ENCODE measurements at places on chromosomes 3 and 15.

GRCh38 chr3:72082186-72082715, 297.3 kb upstream of the PROK2 start:
- no peak for DNase-seq

DNA sequence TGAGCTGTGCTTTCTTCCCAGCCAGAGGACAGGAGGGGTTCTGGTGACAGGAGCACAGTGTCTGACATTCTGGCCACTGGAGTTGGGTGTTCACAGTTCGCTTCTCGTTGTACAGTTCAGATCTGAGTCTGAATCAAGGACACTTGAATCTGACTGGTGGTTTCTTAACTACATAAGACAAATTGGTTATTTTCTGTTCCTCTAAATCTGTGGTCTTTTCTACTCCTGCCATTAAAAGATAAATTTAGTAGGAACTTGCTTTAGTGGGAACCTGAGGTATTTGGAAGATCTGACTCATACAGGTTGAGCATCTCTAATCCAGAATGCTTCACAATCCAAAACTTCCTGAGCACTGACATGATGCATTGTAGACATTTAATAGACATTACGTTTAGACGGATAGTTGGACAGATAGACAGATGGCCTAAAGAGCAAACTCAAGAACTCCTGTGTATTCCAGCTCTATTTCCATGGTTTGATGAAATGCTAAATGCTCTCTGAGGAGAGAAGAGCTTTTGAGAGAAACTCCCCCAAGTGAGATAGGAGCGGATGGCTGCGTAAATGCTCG, 71.0 kb downstream of the CCK start:
- no peak for DNase-seq

DNA sequence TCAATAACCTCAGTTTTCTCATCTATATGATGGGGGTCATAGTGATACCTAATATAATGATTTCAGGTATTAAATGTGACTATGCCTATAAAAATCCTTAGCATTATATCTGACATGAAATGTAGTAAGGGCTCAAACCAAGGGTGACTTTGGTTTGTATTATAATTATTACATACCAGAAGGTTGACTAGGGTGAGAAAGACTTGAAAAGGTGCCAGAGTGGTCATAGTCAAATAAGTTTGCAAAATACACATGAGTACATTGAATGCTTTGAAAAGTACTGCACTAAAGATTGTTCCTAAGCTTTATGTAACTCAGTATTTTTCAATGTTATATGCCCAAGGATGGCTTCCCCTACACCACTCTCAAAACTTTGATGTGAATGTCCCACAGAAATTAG, 297.2 kb downstream of the ARPP21 start:
- DNase-seq, result no peak

- no peak for DNase-seq
Measured at GRCh38 chr15:60563539-60564404, 84.8 kb upstream of the ICE2 start.

DNA sequence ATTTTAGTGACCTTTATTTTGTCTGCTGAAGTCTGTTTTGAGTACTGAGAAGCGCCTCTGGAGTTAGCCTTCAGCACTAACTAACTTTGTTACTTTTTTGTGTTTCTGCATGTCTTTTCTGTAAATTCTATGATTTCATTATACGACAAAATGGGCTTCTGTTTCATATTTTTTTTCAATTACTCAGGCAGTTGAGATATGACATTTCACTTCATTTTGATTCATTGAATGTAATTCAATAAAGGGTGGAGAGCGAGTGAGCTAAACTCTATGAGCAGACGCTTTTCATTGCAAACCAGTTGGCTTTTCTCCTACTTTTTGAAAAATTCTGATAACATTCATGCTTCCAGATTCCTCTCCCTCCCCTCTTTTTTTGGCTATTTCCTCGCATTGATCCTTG, 84.4 kb upstream of the KCNH8 start:
- no peak for DNase-seq

DNA sequence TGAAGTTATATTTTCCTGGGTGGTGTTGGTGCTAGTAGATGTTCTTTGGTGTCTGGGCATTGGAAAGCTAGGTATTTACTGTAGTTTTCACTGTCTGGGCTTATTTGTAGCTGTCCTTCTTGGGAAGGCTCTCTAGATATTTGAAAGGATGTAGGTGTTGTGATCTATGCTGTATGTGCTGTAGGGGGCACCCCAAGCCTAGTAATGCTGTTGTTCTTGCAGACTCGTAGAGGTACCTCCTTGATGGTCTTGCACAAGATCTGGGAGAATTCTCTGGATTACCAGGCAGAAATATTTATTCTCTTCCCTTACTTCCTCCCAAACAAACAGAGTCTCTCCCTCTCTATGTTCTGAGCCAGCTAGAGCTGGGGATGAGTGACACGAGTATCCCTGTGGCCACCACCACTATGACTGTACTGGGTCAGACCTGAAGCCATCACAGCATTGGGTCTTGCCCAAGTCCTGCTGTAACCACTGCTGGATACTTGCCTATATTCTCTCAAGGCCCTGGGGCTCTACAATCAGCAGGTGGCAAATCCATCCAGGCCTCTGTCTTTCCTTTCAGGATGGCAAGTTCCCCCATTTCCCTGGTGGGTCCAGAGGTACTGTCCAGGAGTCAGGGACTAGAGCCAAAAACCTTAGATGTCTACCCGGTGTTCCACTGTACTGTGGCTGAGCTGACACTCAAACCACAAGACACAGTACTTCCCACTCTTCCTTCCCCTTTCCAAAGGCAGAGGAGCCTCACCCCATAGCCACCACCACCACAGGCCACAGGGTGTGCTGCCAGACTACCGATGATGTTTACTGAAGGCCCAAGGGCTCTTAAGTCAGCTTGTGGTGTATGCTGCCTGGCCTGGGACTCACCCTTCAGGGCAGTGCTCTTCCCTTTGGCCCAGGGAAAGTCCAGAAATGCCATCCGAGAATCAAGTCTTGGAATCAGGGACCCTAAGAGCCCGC, 195.2 kb upstream of the DPPA4 start:
- DNase-seq, result peak; percentile 31

- no peak for DNase-seq
Measured at GRCh38 chr3:64353226-64353625, 128.0 kb upstream of the PRICKLE2 start.

DNA sequence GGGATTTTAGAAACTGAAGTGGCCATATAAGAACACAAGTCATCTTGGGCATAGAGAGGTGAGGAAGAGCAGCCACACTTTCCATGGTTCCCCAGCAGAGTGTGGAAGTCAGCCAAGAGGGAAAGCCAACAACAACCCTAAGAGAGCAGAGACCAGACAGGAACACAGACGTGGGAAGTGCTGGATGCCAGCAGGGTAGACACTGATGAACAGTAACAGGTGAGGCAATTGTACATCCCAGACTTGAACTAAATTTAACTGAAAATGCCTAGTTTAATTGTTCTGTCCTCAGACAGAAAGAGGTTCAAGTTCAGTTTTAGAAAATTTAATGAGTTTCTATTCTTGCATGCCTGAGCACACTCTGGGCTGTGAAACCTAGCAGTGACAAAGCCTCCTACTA, 212.1 kb downstream of the ATP8B4 start:
- DNase-seq, result no peak

- DNase-seq, result no peak
Measured at GRCh38 chr15:84883916-84884781, at the start of gene SLC28A1. Gene SLC28A1 (plus strand): TSS chr15:84884662. CDS start chr15:84887761, 3,099 bp downstream.

DNA sequence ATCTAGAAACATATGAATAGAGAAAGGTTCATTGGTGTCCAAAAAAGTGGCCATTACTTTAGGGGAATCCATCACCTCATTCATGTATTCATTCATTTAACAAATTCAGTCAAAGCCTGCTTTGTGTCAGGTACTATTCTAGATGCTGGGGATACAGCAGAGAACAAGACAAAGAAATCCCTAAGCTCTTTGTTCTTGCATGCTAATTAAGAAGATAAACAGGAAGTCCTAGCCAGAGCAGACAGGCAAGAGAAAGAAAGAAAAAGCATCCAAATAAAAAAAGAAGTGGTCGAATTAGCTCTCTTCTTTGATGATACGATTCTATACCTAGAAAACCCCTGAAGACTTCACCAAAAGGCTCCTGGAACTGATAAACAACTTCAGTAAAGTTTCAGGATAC, 12.4 kb upstream of the ZMAT3 start:
- DNase-seq, result no peak

- no peak for DNase-seq
Measured at GRCh38 chr15:75695634-75696310, 16.9 kb downstream of the CSPG4 start.

DNA sequence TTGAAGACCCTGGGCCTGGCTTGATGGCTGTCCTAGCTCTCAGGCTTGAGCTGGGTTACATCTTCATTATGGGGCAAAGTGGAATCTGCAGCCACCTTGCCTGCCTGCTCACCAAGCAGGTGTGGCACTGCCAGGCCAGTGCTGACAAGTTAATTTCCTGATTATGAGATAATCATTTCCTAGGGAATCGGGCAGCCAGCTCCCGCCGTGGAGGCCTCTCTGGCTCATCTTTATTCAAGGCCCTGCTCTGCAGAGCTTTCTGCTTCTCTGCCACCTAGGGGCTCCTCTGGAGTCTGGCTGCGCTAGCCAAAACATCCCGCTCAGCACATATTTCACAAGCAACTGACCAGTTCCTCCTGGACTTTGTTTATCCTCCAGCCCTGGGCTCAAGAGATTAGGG, 9.9 kb downstream of the LOXL1 start:
- no peak for DNase-seq

DNA sequence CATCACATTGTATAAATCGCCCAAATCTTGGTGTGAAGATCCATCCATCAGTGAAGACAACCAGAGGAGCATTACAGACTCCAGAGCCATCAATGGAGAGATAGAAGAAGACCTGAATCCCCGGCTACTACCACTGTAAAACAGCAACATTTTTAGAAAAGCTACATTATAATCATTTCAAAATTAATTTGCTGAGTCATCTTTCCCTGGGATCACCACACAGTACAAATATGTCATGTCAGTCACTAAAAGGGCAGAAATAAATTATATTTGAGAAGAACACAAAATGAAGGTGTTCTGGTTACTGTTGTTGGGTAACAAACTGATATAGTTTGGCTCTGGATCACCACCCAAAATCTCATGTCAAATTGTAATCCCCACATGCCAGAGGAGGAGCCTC, 218.5 kb upstream of the STT3B start:
- DNase-seq, result no peak

GRCh38 chr3:48190911-48191310, 2.7 kb upstream of the CDC25A start:
- no peak for DNase-seq

DNA sequence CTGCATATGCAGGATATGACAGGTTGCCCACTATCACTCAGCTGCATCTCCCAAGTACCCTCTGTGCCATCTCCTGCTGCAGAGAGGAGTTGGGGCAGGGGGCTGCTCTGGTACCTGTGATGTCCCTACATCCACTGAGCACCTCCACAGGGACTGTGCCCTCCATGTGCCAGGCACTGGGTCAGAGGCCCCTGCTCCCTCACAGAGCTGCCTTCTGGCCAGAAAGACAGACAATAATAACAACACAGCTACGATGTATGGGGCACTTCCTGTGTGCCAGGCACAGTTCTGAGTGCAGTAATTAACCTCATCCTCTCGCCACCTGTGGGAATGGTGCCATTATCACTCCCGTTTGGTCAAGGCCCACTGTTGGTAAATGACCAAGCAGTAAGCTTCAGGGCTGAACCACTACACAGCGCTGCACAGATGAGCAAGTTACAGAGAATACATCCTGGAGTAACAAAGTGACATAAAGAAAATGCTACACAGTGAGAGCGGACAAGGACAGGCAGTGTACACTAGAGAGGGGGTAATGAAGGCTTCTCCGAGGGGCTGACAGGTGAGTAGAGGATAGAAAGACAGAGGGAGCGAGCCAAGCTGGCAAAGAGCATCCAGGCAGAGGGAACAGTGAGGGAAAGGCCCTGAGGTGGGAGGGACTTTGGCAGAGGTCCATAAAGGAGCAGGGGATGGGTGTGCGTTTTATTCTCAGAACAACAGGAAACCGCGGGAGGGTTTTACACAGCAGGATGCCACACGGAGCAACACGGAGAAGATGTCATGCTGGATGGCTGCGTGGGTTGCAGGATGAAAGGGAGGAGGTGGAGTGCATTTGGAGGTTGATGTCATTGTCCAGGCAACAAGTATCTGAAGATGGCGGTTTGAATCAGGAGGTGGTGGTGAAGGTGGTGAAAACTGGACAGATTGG, 13.6 kb downstream of the WNT7A start:
- DNase-seq, result peak; percentile 63

DNA sequence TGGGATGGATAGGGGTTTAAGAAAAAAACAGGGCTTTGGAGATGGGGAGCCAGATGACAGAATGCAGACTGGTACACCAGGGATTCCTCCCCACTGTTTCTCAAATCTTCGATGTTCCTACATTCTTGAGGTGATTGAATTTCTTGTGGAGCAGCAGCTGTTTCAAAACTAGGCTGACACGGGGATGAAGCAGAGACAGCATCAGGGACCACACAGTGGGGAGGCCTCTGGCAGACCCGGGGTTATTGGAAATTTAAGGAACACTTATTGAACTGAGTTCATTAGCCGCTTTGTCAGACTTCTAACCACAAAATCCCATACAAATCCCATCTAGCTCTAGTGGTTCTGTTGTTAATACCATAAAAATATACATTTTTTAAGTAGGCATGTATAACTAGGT, 621.4 kb upstream of the GBE1 start:
- no peak for DNase-seq

GRCh38 chr3:21017115-21017852, 733.7 kb downstream of the ZNF385D start:
- no peak for DNase-seq

GRCh38 chr3:84893211-84893610, 65.6 kb upstream of the CADM2 start:
- no peak for DNase-seq

DNA sequence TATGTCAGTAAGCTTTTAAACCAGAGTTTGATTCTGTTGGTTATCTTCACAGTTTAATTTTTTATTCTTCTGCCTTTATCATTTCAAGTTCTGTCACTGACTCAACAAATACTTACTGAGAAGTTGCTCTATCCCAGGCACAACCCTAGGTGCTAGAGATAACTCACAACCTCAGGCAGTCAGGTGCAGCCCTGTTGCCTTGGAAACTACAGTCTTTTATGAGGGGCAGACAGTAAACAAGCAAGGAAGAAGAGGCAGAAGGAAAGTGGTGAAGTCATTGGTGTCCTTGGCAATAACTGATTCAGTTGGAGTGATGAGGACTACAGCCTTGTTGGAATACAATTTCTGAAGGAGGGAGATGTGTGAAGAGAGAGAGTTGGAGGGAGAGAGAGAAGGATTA, 142.1 kb upstream of the LRTM1 start:
- no peak for DNase-seq

- peak; percentile 88 for DNase-seq
Measured at GRCh38 chr15:31215490-31216214, 111.0 kb upstream of the KLF13 start.

DNA sequence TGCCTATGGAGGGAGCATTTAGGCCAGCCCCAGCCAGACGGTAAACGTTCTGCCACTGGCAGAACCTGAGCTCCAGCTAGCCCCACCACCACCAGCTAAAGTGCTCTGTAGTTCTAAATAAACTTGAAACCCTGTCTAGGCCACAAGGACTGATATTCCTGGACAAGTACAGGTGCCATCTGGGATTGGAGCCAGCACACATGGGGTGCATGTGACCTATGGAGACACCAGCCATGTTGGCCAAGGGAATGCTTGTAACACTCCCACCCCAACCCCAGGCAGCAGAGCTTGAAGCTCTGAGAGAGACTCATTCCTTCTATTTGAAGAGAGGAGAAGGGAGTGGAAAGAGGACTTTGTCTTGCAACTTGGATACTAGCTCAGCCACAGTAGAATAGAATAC, 284.5 kb upstream of the DCBLD2 start:
- no peak for DNase-seq

GRCh38 chr3:149252272-149252671, 30.6 kb upstream of the CP start:
- no peak for DNase-seq

Data from activated T-cell treated with anti-CD3 and anti-CD28 coated beads, Interleukin-2, amount 50 U/mL, for 72 hours (primary cell).